Activated CD8-positive, alpha-beta memory T cell treated with anti-CD3 and anti-CD28 coated beads for 48 hours (primary cell): ENCODE measurements at places on chromosomes 4 and X.

DNA sequence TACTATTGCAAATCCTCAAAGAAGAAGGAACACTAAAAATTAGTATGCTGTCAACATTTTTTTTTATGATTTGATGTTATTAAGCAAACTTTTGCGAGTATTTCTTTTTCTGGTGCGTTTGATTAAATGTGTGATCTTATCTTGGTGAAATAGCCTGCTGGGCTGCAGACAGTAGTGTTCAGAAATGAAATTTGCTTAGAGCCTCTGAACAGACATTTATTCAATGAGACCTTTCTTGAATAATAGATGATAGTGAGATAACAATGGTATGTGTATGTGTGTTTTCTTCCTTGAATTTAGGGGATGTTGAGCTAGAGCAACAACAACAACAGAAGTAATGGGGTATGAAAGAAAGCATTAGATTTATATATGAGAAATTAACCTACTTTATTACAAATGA is 12.7 kb downstream of the ADGRL3 start:
- DNase-seq: no peak

- no peak for DNase-seq
These were observed 93.9 kb downstream of the QDPR start for GRCh38 chr4:17418010-17418409.

- peak; percentile 47 for DNase-seq
These were observed 41.6 kb upstream of the NKRF start for GRCh38 chrX:119647552-119648420.

GRCh38 chrX:124256629-124257380 is 75.7 kb upstream of the TEX13D start:
- DNase-seq: no peak

DNA sequence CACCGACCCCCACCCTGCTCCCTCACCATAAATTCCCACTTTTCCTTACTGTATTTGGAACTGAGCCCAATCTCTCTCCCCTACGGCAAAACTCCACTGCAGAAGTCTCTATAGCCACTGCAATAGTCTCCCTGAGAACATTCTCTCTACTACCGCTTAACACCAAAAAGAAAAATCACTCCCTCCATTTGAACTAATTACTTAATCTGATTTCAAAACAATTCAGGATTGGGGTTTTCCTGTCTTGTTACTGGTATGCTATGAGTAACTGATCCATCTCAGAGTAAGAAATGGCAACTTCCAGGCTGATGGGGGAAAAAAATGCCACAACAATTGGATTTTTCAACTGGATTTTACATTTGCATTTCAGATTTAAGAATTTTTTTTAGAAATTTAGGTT is 5.8 kb downstream of the PAPSS1 start:
- DNase-seq: no peak

DNA sequence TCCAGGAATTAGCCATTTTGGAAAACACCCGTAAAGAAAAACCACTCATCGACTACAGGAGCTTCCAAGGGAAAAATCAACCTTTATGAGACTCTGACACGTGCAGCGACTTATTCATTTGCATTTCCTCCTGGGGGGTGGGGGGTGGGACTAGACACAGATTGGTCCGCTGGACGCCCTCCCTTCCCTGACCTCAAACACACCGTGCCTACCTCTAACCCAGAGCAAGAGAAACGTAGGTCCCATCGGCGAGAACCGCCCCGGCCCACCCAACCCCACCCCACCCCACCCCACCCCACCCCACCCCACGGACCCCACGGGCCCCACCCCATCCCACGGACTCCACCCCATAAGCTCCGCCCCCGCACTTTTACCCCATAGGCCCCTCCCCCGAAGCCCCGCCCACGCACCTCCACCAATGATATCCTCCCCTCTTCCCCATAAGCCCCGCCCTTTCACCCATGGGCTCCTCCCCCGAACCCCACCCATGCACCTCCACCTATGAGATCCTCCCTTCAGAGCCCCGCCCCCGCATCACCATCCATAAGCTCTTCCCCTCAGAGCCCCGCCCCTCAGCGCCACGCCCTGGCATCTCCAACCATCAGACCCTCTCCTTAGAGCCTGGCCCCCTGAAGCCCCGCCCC is 1.1 kb downstream of the GTPBP6 start:
- no peak for DNase-seq
